ENCODE measurements at places on chromosomes 12 and 14. TPM values are rescaled to one million over a fixed set of nuclear protein-coding genes. Genes with fewer than 3 reads are reported as not detected.
A peak's percentile ranks its signal among the peaks of the same experiment; 100 is the strongest.

NDRG2 gene
- 209 TPM for total RNA-seq

IL25 gene
- not detected for total RNA-seq

- H3K4me3 ChIP-seq, result no peak overlapping the region
- DNase-seq, result no peak
- H3K27ac ChIP-seq, result no peak overlapping the region
- H3K27me3 ChIP-seq, result peaks cover 38% of the 10 kb centered on the region
These were observed 91.9 kb downstream of the SLC8A3 start for GRCh38 chr14:70096866-70097265.

- DNase-seq, result peak; percentile 3
- peak overlapping the region; percentile 50 for H3K27ac ChIP-seq
- H3K36me3 ChIP-seq, result peaks cover 7% of the 10 kb centered on the region
These were observed 138.5 kb downstream of the KICS2 start for GRCh38 chr12:64083285-64084210.

DNA sequence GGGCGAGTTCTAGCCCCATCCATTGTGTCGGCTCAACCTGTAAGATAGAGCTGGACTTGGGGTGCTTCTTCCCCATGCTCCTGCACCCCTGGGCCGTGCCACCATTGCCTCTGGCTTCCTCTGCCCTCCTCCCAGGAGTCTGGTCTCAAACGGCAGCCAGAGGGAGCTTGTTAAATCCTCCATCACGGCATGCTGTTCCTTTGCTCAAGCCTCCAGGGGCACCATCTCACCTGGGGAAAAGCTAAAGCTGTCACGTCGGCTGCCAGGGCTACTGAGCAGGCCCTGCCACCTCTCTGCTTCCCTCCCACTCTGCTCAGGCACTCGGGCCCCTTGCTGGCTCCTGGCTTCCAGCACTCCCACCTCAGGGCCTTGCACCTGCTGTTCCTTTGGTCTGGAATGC is 140.4 kb downstream of the RBM19 start:
- H3K36me3 ChIP-seq, result peaks cover 46% of the 10 kb centered on the region
- no peaks in the 10 kb centered on the region for H3K4me1 ChIP-seq
- H3K27ac ChIP-seq, result no peak overlapping the region
- DNase-seq, result no peak

- no peaks in the 10 kb centered on the region for H3K36me3 ChIP-seq
- no peak overlapping the region for H3K27ac ChIP-seq
- no peaks in the 10 kb centered on the region for H3K4me1 ChIP-seq
- no peaks in the 10 kb centered on the region for H3K27me3 ChIP-seq
- no peak for DNase-seq
These were observed 106.9 kb upstream of the DYRK2 start for GRCh38 chr12:67541625-67541991.

DNA sequence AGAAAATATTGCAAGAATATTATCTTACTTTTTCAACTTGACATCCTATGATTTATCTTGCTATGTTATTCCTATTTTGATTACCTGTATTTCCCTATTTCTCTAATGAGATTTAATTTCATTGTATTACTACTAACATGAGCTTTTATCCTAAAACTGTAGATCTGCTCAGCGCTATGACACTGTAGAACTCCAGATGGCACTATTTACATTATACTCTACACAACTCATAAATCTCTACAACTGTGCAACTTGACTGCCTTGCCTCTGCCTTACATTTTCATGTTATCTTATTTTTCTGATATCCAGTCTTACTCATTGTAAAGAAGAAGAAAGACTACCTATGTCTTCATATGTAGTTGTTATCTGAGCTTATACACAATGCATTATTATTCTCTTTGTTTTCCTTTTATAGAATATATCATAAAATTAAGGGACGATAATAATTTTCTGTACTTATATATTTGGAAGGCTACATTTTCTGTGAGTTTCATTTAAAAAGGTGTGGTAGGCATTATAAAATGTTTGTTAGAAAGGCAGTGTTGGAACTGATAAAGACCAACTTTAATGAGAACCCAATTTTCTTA is 24.1 kb downstream of the NUP37 start:
- H3K4me3 ChIP-seq, result no peak overlapping the region
- H3K4me1 ChIP-seq, result no peaks in the 10 kb centered on the region
- peaks cover 58% of the 10 kb centered on the region for H3K36me3 ChIP-seq
- H3K27me3 ChIP-seq, result no peaks in the 10 kb centered on the region

DNA sequence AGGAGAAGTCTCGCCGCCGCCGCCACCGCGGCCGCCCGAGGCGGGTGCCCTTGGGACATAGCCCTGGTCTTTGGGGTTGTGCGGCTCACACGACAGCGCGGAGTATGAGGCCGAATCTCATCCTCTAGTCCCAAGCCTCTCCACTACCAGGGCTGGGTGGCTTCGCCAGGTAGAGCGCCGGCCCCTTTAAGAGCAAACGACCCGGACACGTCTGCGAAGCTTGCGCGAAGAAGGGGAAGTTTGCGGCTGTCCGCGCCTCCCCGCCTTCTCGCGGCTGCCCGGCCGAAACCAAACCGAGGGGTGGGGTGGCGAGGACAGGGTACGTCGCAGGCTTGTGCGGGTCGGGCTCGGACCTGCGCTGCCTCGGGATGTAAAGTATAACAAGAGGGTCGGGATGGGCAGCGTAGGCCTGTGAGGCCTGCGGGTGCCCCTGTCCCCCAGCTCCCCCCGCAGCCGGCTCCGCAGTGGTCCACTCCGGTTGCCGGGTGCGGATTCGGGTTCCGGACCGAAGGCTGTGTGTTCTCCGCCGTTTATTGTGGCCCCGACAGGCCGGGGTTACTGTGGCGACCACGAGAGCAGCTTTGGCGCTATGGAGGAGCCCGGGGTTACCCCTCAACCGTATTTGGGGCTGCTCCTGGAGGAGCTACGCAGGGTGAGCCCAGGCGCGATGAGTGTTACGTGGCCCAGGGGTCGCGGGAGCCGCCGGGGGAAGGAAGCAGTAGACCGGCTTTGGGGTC is 33.3 kb downstream of the MIA2 start:
- DNase-seq, result peak; percentile 37
- no peaks in the 10 kb centered on the region for H3K27me3 ChIP-seq
- no peaks in the 10 kb centered on the region for H3K36me3 ChIP-seq
- H3K27ac ChIP-seq, result peak overlapping the region; percentile 99
- peaks cover 4% of the 10 kb centered on the region for H3K4me1 ChIP-seq

GRCh38 chr12:1305063-1305434 is 289.3 kb downstream of the FBXL14 start:
- H3K27me3 ChIP-seq, result no peaks in the 10 kb centered on the region
- no peak for DNase-seq
- H3K4me3 ChIP-seq, result no peak overlapping the region

GRCh38 chr14:105938959-105939358 is 412.6 kb downstream of the TMEM121 start:
- no peaks in the 10 kb centered on the region for H3K27me3 ChIP-seq
- no peak overlapping the region for H3K4me3 ChIP-seq
- H3K36me3 ChIP-seq, result no peaks in the 10 kb centered on the region
- H3K27ac ChIP-seq, result no peak overlapping the region

GRCh38 chr14:105119408-105120025 is 49.1 kb downstream of the JAG2 start:
- DNase-seq, result no peak
- no peaks in the 10 kb centered on the region for H3K36me3 ChIP-seq
- H3K27me3 ChIP-seq, result no peaks in the 10 kb centered on the region
- H3K4me1 ChIP-seq, result peaks cover 20% of the 10 kb centered on the region
- no peak overlapping the region for H3K4me3 ChIP-seq

DNA sequence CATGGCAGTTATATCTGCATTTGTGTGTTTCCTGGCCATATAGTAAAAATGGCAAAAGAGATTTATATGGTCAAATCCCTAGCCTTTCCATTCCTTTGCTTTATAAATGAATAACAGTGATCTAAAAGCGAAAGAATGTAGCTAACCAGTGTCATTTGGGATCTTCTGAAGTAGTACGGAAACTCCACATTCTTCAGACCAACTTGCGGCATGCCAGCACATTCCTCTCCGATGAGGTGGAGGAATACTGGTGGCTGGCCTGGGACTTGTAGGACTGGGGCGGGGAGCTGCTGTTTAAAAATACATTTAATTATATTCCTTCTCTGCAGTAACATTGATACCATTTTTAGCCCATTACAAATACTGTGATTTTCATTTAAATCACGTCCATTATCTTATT is 85.3 kb downstream of the SAMD4A start:
- H3K27me3 ChIP-seq, result no peaks in the 10 kb centered on the region
- no peaks in the 10 kb centered on the region for H3K36me3 ChIP-seq
- peak overlapping the region; percentile 44 for H3K4me3 ChIP-seq
- H3K4me1 ChIP-seq, result peaks cover 20% of the 10 kb centered on the region
- H3K27ac ChIP-seq, result peak overlapping the region; percentile 57
- peak; percentile 2 for DNase-seq

DNA sequence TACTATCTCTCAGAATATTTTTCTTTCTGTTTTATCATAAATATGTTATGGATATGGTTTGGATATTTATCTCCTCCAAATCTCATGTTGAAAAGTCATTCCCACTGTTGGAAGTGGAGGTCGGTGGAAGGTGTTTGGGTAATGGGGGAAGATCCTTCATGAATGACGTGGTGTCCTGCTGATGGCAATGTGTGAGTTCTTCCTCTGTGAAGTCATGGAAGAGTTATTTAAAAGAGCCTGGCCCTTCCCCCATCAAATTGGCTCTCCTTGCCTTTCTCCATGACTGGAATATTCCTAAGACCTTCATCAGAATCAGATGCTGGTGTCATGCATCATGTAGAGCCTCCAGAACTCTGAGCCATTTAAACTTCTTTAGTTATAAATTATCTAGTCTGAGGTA is 1291.6 kb downstream of the FSCB start:
- no peak overlapping the region for H3K27ac ChIP-seq
- H3K4me1 ChIP-seq, result no peaks in the 10 kb centered on the region
- no peaks in the 10 kb centered on the region for H3K27me3 ChIP-seq
- no peak for DNase-seq
- H3K36me3 ChIP-seq, result no peaks in the 10 kb centered on the region
- H3K4me3 ChIP-seq, result no peak overlapping the region

DNA sequence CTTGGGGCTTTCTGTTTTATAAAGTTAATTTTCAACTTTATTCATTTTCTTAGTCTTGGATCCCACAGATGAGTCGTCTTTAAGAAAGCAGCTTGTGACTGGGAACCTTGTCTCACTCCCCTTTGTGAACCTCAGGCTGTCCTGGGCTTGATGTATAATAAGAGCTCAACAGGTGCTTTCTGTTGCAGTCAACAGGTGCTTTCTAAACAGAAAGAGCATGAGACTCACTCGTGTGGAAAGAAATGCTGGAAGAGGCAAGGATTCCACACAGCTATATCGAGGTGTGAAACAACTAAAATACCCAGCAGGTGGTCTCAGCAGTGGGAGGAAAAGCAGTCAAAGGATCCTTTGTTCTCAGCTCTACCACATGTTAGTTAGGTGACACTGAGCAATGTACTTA is 398.9 kb downstream of the EGLN3 start:
- no peaks in the 10 kb centered on the region for H3K36me3 ChIP-seq
- H3K27ac ChIP-seq, result no peak overlapping the region
- no peaks in the 10 kb centered on the region for H3K4me1 ChIP-seq
- no peak for DNase-seq
- no peak overlapping the region for H3K4me3 ChIP-seq
- no peaks in the 10 kb centered on the region for H3K27me3 ChIP-seq

GRCh38 chr14:89485264-89485663 is 68.2 kb upstream of the FOXN3 start:
- peaks cover 9% of the 10 kb centered on the region for H3K4me1 ChIP-seq
- H3K27ac ChIP-seq, result peak overlapping the region; percentile 64
- H3K36me3 ChIP-seq, result no peaks in the 10 kb centered on the region
- no peaks in the 10 kb centered on the region for H3K27me3 ChIP-seq
- DNase-seq, result no peak
- H3K4me3 ChIP-seq, result no peak overlapping the region

DNA sequence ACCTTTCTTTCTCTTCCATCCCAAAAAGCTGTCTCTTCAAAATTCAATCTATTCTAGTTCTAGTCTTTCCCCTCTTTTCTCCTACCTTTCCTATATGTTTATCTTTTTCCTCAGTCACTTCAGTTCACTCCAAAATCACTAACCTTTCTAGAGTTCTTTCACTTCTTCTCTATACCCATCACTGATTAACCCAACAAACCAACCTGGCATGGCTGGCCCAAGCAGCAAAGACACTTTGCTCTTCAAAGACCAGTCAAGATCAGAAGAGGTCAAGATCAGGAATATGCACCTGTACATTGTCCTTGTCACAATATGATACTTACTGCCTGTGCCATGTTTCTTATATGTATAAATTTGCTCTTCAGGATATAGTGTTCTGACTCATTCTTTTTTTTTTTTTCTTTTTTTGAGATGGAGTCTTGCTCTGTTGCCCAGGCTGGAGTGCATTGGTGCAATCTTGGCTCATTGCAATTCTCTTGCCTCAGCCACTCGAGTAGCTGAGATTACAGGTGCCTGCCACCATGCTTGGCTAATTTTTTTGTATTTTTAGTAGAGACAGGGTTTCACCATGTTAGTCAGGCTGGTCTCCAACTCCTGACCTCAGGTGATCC is 112.9 kb downstream of the C12orf42 start:
- no peak for DNase-seq
- H3K27ac ChIP-seq, result no peak overlapping the region
- H3K27me3 ChIP-seq, result no peaks in the 10 kb centered on the region
- H3K36me3 ChIP-seq, result no peaks in the 10 kb centered on the region
- no peak overlapping the region for H3K4me3 ChIP-seq

GRCh38 chr14:71668186-71668912 is 263.9 kb upstream of the RGS6 start:
- H3K36me3 ChIP-seq, result no peaks in the 10 kb centered on the region
- H3K4me3 ChIP-seq, result no peak overlapping the region
- DNase-seq, result no peak
- H3K27ac ChIP-seq, result no peak overlapping the region
- H3K27me3 ChIP-seq, result no peaks in the 10 kb centered on the region

Data from esophagus squamous epithelium (tissue), 5 donors.